Globus pallidus (tissue), 1 donor: ENCODE measurements at places on chromosomes 7 and 10.
A peak's percentile ranks its signal among the peaks of the same experiment; 100 is the strongest.

DNA sequence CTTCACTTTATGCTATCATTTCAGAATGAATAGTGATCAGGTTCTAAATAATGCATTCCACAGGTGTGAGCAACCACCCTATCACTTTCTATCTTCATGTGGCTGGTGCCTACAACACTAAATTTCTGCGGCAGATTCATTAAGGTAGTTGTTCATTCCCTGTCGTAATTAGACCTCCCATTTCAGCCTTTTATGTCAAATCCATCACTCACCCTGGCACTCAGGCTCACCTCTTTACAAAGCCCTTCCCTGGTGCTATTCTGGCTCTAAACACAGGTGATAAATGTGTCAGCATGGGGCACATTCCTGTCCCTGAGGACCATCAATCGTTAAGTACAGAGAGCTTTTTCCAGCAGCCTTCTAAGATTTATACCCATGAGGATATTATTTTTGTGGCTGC is 300.0 kb upstream of the C7orf33 start:
- no peak for DNase-seq

GRCh38 chr7:55194522-55194921 is 170.6 kb upstream of the LANCL2 start:
- DNase-seq: no peak

- no peak for DNase-seq
Observed at GRCh38 chr10:22931948-22932347, 4.1 kb downstream of the ARMC3 start.

- peak; percentile 29 for DNase-seq
Observed at GRCh38 chr10:98446151-98446660, 529 bp downstream of the HPS1 start.

- no peak for DNase-seq
Observed at GRCh38 chr7:127437837-127438236, 45.3 kb upstream of the ZNF800 start.

DNA sequence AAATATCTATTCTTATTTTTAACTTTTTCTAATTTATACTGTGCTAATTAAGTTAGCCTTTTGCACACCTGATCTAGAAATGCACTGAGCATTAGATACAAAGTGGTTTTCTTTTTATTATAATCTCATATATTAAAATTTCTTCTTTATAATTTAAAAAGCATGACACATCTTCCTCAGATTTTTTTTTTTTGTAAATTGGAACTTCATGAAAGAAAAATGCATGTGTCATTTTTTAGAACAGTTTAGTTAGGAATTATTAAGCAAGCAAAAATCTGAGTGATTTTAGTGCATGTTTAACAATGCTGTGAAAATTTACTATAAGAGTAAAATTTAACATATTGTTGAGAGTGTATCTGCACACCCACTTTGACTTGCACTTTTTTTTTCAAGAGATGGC is 367.9 kb downstream of the TFEC start:
- DNase-seq: no peak

- no peak for DNase-seq
Observed at GRCh38 chr7:38731215-38731614, 100.0 kb upstream of the AMPH start.

DNA sequence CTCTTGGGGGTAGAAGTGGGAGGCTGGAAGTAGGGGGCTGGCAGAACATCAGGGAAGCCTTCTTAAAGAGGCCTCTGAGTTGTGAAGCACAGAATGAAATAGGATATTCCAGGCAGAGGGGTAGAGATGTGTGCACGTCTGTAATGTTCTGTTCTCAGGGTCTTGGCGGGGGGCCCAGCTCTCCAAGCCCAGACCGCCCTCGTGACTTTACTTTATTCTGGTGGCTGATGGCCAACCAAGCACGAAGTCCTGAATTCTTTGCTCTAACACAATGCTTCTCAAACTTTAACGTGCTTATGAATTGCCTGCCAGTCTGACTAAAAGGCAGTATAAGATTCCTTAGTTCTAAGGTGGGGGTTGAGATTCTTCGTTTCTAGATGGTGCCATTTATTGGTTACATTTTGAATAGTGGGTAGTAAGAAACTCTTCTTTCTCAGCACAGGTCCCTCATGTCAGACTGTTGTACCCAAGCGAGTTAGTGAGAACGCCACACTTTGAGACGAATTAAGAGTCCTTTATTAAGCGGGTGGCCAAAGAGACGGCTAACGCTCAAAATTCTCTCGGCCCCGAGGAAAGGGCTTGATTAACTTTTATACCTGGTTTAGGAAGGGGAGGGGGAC is 8.2 kb downstream of the PRXL2A start:
- no peak for DNase-seq

DNA sequence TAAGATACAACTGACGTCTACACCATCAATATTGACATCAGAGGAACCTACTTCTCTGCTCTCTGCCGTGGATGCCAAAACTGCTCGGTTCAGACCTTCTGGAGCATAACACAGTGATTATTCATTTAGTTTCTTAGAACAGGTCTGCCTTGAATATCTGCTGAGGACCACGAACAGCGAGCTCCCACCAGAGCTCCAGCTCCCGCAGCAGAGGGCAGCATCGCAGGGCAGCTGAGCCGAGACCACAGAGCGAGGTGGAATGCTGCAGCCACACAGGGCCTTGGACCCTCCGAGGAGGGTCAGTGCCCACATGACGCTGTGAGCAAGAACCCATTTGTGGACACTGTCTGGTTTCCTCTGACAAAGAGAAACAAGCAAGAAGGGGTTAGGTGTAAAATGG is 6.8 kb downstream of the VIPR2 start:
- no peak for DNase-seq

GRCh38 chr10:77236700-77237099 is 400.9 kb downstream of the KCNMA1 start:
- DNase-seq: no peak

- no peak for DNase-seq
Observed at GRCh38 chr7:52189153-52189778, 846.2 kb upstream of the POM121L12 start.

- no peak for DNase-seq
Observed at GRCh38 chr7:152383341-152384234, 52.2 kb downstream of the KMT2C start.

DNA sequence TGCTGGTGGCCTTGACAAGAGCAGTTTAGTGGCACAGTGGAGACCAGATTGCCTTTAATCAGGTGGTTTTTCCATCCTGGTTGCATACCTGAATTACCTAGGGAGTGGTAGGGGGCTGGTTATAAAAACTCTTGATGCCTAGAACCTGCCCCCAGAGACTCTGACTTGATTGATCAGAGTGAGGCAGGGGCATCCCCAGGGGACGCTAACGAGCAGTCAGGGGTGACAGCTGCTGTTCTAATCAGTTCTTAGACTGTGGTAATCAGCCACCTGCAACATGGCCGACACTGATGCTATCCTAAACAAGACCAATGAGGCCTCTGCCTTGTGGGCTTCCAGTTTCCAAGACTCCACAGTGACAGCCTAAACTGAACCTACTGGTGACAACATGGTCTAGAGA is 2.0 kb upstream of the OPALIN start:
- no peak for DNase-seq
